ENCODE measurements at places on chromosomes 1 and 21. TPM values are rescaled to one million over a fixed set of nuclear protein-coding genes. Genes with fewer than 3 reads are reported as not detected.

ETV3L gene
- not detected for total RNA-seq

PLD5 gene
- 18.1 TPM for total RNA-seq

MEX3A gene
- 1.6 TPM for total RNA-seq

OR2L13 gene
- total RNA-seq = not detected

OR2T2 gene
- total RNA-seq = not detected

LAPTM5 gene
- total RNA-seq = 114 TPM

DDAH1 gene
- total RNA-seq = 54.6 TPM

CYP4X1 gene
- total RNA-seq = 29.0 TPM

HFM1 gene
- total RNA-seq = 3.0 TPM

TCP10L gene
- total RNA-seq = 1.5 TPM

WNT2B gene
- total RNA-seq = 5.8 TPM

TDRKH gene
- total RNA-seq = 9.1 TPM

TEX38 gene
- total RNA-seq = not detected

Data from aorta (tissue), 5 donors.